ENCODE measurements at places on chromosomes 12 and 14. TPM values are rescaled to one million over a fixed set of nuclear protein-coding genes. Genes with fewer than 3 reads are reported as not detected.

The FOXG1 gene
- total RNA-seq: not detected

DNA sequence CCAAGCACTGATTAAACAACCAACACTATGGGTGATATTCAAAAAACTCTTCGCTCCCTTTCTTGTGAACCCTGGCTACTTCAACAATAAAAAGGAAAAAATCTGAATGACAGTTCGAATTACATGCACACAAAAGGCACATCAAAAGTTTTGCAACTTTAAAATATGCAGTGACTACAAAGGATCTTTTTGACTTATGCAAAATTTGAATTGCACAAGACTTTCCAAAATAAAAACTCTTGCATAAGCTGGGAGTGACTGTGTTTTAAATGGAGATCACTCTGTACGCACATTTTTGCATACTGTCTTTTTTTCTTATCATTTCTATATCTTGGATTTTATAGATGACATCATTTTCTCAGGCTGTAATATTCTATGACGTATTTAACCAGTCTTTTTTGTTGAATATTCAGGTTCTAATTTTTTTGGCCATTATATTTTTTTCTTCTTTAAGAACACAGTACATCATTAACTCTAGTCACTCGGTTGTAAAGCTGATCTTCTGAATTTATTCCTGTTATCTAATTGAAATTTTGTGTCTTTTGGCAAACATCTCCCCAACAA is 667.6 kb upstream of the TBX3 start:
- H3K4me1 ChIP-seq: no peaks in the 10 kb centered on the region
- no peaks in the 10 kb centered on the region for H3K36me3 ChIP-seq
- no peak for DNase-seq
- H3K27ac ChIP-seq: no peak overlapping the region
- H3K27me3 ChIP-seq: no peaks in the 10 kb centered on the region

The CYP27B1 gene
- total RNA-seq: 2.5 TPM

The FOXM1 gene
- not detected for total RNA-seq

The SAMD4A gene
- total RNA-seq: 0.73 TPM

DNA sequence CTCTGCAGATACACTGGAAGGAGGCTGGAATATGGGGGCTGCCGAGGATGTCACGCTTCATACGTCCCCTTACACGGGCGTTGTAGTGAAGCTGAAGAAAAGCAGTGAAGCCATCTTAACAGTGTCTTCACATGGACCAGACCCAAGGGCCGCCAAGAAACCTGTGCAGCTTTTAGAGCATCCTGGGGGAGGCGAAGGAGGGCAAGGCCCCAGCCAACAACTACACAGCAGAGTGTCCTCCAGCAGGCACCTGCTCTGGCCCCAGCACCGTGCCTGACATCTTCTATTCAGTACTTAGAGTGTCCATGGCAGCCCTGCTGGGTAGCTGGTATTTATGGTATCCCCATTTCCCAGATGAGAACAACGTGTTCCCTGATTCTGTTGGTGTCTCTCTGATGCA is 48.9 kb upstream of the RIN3 start:
- no peaks in the 10 kb centered on the region for H3K27me3 ChIP-seq
- H3K4me3 ChIP-seq: no peak overlapping the region
- H3K36me3 ChIP-seq: no peaks in the 10 kb centered on the region
- no peaks in the 10 kb centered on the region for H3K4me1 ChIP-seq

DNA sequence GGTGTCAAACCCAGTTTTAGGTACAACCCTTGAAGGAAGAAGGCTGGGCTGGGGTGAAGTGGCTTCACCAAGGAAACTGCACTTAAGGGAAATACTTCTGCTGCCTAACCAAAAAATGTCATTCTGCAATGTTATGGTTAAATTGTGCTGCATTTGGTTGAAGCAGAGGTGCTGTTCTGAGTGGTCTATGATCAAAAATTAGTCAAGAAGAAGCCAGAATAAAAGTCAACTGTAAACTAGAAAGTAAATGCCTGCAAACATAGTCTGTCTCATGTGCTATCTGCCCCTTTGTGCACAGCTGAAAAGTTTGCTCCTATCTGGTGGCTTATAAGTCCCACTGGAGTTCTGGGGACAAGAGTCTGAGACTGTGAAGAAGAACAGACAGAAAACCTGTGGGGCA is 158.8 kb downstream of the C12orf42 start:
- no peaks in the 10 kb centered on the region for H3K36me3 ChIP-seq
- H3K4me1 ChIP-seq: no peaks in the 10 kb centered on the region
- no peak for DNase-seq
- no peak overlapping the region for H3K27ac ChIP-seq
- H3K27me3 ChIP-seq: no peaks in the 10 kb centered on the region

The LHX5 gene
- total RNA-seq: not detected

DNA sequence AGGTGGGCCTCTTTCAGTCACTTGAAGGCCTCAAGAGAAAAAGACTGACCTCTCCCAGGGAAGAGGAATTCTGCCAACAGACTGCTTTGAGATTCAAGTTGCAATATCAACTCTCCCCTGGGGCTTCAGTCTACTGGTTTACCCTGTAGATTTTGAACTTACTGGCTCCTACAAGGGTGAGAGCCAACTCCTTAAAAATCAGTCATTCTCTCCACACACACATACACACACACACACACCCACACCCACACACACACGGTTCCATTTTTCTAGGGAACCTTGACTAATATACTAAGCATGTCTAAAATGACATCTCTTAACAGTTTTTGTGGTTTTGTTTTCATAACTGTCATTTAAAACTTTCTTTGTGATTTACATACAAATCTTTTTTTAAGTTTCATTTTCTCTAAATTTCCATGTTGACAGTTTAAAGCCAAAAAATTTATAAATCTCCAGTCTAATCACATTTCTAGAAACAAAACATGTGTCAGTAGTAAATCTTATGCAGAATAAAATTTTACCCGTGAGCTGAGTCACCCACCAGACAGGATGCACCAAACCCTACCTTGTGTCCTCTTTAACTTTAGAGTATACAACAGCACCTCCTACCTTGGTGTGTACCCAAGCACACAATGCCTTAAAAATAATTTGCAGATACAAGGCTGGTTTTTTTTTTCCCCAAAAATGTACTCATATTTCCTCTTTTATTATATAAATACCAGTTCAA is 394.6 kb downstream of the AEBP2 start:
- no peak overlapping the region for H3K4me3 ChIP-seq
- no peak overlapping the region for H3K27ac ChIP-seq
- DNase-seq: no peak
- H3K36me3 ChIP-seq: no peaks in the 10 kb centered on the region
- no peaks in the 10 kb centered on the region for H3K27me3 ChIP-seq
- H3K4me1 ChIP-seq: no peaks in the 10 kb centered on the region

- no peak for DNase-seq
- no peak overlapping the region for H3K27ac ChIP-seq
Observed at GRCh38 chr14:77489041-77489440, 9.6 kb downstream of the ISM2 start.

The GLTP gene
- 22.3 TPM for total RNA-seq

DNA sequence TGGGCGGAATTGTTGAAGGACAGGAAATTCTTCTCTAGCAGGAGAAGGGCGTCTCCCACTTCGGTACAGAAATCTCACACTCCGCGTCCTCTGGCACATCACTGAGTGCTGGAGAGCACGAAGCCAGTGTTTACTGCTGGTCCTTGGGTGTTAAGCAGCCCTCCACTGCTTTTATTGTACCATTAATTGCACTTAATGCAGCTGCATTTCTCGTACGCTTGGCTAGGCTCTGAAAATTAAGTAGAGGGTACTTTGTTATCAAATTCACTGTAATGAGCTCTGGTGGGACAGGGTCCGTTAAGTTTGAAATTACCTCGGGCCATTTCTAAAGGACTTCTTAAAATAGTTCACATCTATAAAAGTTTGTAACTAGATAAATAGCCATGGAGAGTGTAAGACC is 411.2 kb downstream of the NPAS3 start:
- H3K36me3 ChIP-seq: no peaks in the 10 kb centered on the region
- H3K27me3 ChIP-seq: no peaks in the 10 kb centered on the region
- DNase-seq: no peak
- H3K4me1 ChIP-seq: no peaks in the 10 kb centered on the region
- H3K4me3 ChIP-seq: no peak overlapping the region
- H3K27ac ChIP-seq: no peak overlapping the region

GRCh38 chr14:54713379-54713778 is 146.5 kb downstream of the SAMD4A start:
- no peaks in the 10 kb centered on the region for H3K27me3 ChIP-seq
- no peak overlapping the region for H3K27ac ChIP-seq
- no peak for DNase-seq
- H3K4me1 ChIP-seq: no peaks in the 10 kb centered on the region

DNA sequence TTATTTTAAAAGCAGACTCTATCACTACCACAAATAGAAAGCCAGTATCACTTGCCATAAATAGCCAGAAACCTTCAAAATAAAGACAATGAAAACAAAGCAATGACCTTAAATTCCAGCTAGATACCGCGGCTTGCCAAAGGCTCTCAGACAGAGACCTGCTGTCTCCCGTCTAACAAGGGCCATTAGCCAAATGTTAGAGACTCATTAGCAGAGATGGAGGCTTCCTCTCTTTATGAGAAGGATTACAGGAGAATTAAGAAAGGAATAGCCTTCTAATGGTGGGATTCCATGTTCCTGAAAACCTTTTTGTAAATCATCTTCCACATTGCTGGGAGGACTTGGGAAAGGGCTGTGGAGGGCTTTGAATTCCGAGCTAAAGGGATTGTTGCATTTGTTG is 206.7 kb downstream of the AACS start:
- H3K36me3 ChIP-seq: no peaks in the 10 kb centered on the region
- H3K27ac ChIP-seq: no peak overlapping the region
- no peaks in the 10 kb centered on the region for H3K4me1 ChIP-seq
- no peak for DNase-seq
- no peak overlapping the region for H3K4me3 ChIP-seq

- no peaks in the 10 kb centered on the region for H3K4me1 ChIP-seq
- H3K4me3 ChIP-seq: no peak overlapping the region
- H3K36me3 ChIP-seq: no peaks in the 10 kb centered on the region
- DNase-seq: no peak
- no peaks in the 10 kb centered on the region for H3K27me3 ChIP-seq
- no peak overlapping the region for H3K27ac ChIP-seq
Observed at GRCh38 chr14:29717901-29718300, 209.7 kb downstream of the PRKD1 start.

The MAP3K9 gene
- 5.9 TPM for total RNA-seq

DNA sequence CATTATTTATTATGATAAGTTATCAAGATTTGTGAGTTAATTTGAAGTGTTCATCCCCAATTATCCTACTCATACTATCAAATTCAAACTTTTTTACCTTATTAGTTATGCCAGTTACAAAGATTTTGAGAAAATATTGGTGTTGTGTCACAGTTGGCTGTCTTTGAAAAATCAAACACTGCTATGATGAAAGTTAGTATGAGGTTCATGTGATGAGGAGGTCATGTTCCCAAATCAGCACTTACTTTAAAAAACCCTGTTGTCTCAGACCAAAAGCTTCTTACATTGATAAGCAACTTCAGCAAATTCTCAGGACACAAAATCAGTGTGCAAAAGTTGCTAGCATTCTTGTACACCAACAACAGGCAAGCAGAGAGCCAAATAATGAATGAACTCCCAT is 68.1 kb downstream of the TTC6 start:
- no peak for DNase-seq
- H3K36me3 ChIP-seq: no peaks in the 10 kb centered on the region
- no peak overlapping the region for H3K4me3 ChIP-seq

DNA sequence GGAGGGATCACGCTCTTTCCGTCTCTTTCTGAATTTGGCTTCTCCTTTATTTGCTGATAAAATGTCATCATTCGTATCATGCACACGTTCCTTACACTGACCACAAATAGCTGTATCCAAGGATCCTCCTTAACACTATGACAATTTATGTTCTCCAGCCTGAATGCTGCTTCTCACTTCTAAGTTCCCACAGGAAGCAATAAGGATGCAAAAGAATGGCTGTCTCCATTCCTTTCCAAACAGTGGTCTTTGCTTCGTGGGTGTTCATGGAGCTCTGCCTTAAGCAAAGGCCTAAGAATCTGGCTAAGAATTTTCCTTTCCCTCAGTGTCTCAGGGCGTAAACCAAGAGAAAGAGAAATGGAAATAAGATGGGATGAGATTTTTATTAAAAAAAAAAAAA is 200.2 kb downstream of the ITPR2 start:
- DNase-seq: no peak
- no peaks in the 10 kb centered on the region for H3K27me3 ChIP-seq
- no peak overlapping the region for H3K27ac ChIP-seq
- no peaks in the 10 kb centered on the region for H3K36me3 ChIP-seq
- no peak overlapping the region for H3K4me3 ChIP-seq

- H3K36me3 ChIP-seq: no peaks in the 10 kb centered on the region
- no peak overlapping the region for H3K27ac ChIP-seq
- H3K27me3 ChIP-seq: no peaks in the 10 kb centered on the region
- H3K4me3 ChIP-seq: no peak overlapping the region
Observed at GRCh38 chr14:90500665-90501370, 104.0 kb downstream of the CALM1 start.

DNA sequence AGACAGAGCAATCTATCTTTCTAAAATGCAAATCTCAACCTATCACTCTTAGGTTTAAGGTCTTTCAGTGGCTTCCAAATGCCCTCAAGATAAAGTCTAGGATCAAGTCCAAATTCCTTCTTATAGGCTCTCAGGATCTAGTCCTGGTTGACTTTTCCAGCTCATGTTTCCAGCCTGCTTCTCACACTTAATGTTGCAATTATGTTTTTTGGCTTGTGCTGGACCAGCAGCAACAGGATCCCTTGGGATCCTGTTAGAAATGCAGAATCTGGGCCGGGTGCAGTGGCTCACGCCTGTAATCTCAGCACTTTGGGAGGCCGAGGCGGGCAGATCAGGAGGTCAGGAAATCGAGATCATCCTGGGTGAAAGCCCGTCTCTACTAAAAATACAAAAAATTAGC is 10.6 kb downstream of the GPR33 start:
- H3K27me3 ChIP-seq: no peaks in the 10 kb centered on the region
- no peak overlapping the region for H3K4me3 ChIP-seq
- no peaks in the 10 kb centered on the region for H3K4me1 ChIP-seq

The CDC42BPB gene
- total RNA-seq: 4.8 TPM

The CCDC38 gene
- not detected for total RNA-seq

The TTC9 gene
- 35.5 TPM for total RNA-seq

DNA sequence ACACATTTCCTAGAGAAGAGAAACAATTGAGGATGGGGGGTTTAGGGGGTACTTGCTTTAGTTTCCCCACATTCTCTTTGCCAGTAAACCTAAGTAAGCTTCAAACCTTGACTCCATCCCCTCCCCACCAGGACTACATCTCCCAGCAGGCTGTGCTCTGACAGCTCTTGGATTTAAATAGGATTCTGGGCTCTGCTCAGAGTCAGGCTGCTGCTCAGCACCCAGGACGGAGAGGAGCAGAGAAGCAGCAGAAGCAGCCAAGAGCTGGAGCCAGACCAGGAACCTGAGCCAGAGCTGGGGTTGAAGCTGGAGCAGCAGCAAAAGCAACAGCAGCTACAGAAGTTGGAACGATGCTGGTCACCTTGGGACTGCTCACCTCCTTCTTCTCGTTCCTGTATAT is 20.6 kb downstream of the RDH12 start:
- DNase-seq: no peak
- H3K27ac ChIP-seq: no peak overlapping the region
- H3K4me3 ChIP-seq: no peak overlapping the region
- H3K4me1 ChIP-seq: no peaks in the 10 kb centered on the region

The ENDOU gene
- total RNA-seq: not detected

All from naive thymus-derived CD4-positive, alpha-beta T cell (primary cell).